ENCODE measurements at places on chromosomes 1 and 21. TPM values are rescaled to one million over a fixed set of nuclear protein-coding genes. Genes with fewer than 3 reads are reported as not detected.

DNA sequence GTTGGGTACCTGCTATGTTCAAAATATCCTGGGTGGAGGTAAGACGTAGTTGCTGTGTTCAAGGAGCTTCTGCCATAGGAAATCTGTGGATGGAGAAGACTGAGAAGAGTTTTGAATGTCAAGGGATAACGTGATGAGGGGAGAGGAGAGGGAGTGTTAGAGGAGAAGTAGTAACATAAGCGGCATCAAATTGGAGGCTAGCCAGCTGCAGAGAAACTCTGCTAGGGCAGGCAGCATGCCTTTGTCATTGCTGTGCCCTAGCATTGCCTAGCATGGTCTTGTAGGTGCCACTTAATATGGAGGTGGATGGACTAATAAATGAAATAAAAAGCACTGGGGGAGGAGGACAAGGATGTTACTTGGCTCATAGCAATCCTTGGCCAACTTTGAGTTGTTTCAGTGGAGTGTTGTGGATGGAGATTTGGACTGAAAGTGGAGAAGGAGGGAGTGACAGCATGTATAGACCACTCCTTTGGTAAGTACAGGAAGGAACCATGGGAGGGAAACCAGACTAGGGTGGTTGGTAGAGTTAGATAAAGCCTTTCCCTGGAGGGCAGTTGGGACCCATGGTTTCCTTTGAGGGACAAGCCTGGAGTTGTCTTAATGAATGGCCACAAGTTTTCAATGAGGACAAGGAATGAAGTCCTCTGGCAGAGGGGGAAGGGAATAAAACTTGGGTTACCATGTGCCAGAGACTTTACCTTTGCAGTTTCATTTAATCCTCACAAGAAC, 6.3 kb downstream of the VANGL1 start:
- H3K4me3 ChIP-seq: no peak overlapping the region
- H3K36me3 ChIP-seq: no peaks in the 10 kb centered on the region
- H3K27me3 ChIP-seq: no peaks in the 10 kb centered on the region
- DNase-seq: no peak
- peaks cover 3% of the 10 kb centered on the region for H3K4me1 ChIP-seq
- no peak overlapping the region for H3K27ac ChIP-seq

The RAD54L gene
- total RNA-seq: 1.6 TPM

The ELF3 gene
- total RNA-seq: 0.27 TPM

DNA sequence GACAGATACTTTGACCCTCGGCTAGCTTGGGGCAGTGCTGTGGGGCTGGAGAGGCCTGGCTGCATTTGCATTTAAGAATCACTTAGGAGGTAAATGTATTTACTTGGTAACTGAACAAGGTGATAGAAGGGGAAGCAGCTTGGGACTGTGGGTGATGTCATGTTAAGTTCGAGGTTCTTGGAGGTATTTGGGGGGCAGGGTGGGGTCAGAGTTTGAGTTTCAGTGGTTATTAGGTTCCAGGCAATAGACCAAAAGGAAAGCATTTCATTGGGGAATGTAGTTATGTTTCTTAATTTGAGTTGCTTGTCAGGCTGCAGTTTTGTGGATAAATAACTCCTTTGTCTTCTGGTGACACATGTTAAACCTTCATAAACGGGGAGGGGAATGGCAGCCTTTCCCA, 2.4 kb upstream of the FAM78B start:
- H3K27me3 ChIP-seq: no peaks in the 10 kb centered on the region
- no peak for DNase-seq
- no peaks in the 10 kb centered on the region for H3K4me1 ChIP-seq

GRCh38 chr21:43317959-43318358, 109.0 kb downstream of the SIK1 start:
- no peaks in the 10 kb centered on the region for H3K27me3 ChIP-seq
- DNase-seq: no peak
- H3K4me3 ChIP-seq: no peak overlapping the region
